Neuronal stem cell (in vitro differentiated cells): ENCODE measurements at places on chromosomes 5 and 9.

DNA sequence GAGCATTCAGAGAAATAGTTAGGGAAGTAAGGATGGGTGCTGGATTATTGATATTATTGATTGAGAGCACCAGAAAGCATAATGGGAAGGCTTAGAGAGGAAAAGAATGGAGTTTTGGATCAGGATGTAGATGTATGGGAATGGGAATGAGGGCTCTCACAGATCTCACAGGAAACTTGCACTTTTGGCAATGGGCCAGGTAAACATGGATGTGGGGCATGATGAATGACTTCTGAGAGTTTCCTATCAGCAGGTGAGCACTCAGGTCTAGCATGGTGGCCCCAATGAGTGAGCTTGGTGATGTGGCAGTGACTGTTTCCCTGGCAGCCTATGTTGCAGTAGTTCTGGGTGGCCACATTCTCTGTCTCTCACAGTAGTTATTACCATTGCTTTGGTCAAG, 283.8 kb downstream of the FBXL7 start:
- DNase-seq, result no peak

GRCh38 chr9:22198681-22199080, 189.6 kb upstream of the CDKN2B start:
- DNase-seq, result no peak

- DNase-seq, result peak; percentile 12
Measured at GRCh38 chr9:21154018-21154608, 12.3 kb downstream of the IFNA21 start.

DNA sequence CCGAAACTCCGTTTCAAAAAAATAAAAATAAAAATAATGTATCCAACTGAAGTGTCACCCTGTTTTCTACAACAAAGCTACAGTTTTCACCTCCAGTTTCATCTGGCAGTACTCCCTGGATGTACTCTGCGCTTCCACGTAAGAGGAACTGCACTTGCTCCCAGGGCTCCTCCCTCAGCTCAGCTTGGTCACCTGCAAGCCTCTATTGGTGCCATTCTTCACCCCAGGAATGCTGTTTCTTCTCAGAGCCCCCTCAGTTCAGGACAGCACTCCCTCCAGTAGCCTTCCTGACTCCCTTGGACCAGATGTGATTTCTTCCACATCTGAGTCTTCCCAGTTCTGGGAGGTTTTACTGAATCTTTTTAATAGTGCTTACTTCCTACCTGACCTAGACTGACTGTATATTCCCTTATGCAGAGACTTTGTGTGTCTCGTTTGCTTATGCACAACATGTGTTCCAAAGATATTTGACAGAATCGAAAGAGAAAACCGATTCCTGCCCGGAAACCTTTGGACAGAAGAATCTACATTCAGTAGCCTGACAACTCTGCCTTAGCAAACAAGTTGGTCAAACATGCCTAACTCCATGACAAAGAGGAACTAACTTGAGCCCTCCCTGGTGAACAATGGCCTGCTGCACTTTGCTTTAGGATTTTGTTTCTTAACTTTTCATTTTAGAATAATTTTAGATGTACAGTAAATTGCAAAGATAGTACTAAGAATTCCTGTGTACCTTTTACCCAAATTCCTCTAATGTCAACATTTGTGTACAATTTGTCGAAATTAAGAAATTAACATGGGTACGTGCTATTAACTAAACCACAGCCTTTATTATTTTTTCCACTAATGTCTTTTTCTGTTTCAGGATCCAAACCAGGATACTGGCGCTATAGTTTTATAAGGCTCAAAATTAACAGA, 814 bp downstream of the CCDC125 start:
- DNase-seq, result no peak

- no peak for DNase-seq
Measured at GRCh38 chr5:88770276-88771257, 112.4 kb downstream of the MEF2C start.

- peak; percentile 38 for DNase-seq
Measured at GRCh38 chr5:76607353-76607871, 15.8 kb downstream of the F2RL2 start.

DNA sequence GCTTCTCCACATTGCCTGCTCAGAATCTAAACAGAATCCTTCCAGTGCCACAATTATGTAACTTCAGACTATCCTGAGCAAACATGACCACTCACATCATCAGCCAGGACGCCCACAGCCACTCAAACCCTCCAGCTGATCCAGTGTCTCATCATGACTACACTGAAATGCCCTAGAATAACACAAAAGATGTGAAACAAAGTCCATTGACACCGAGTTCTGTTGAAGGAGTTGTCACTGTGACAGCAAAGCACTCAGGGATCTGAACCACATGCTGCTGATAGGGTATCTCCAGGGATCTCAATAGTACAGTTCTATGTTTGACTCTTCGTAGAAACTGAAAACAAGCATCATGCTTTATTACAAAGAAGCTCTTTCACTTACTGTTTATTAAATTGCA, 150.2 kb downstream of the GABBR2 start:
- DNase-seq, result no peak

GRCh38 chr5:128966846-128967245, 1.6 kb downstream of the SLC27A6 start:
- DNase-seq, result no peak

DNA sequence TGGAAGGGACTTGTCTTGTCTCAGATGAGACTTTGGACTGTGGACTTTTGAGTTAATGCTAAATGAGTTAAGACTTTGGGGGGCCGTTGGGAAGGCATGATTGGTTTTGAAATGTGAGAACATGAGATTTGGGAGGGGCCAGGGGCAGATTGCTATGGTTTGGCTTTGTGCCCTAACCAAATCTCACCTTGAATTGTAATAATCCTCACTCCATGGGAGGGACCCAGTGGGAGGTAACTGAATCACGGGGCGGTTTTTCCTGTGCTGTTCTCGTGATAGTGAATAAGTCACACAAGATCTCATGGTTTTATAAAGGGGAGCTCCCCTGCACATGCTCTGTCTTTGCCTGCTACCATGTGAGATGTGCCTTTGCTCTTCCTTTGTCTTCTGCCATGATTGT, 72.1 kb downstream of the RAI14 start:
- no peak for DNase-seq

- no peak for DNase-seq
Measured at GRCh38 chr5:66511491-66511890, 84.7 kb upstream of the MAST4 start.

DNA sequence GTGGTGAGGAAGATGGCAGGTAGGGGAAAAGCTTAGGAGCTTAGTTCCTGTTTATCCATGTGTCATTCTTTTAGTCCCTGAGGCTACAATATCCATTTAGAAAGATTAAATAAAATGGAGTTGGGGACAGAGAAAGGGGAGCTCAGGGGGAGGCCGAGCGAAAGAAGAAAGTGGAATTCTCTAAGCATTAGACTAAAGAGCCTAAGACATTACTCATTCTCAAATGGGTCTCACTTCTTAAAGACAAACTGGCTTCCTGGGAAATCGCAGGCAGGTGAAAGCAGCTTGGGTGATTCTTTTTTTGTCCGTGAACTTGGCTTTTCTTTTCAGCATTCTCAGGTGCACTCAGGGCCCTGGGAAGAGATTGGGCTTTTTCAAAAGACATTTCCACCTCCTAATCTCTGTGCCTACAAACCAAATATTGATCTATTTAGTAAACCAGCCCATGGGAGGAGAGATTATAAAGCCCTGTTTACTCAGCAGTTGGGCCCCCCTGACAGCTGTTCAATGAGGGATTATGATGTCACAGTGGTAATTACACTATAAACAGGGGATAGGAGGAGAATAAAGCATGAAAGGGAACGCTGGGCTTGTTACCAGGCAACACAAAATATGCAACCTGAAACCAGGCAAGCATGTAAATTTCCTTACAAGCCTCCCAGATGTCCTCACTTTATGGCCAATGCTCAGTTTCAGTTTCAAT, 584.0 kb downstream of the ACTL7B start:
- peak; percentile 30 for DNase-seq

GRCh38 chr5:159893040-159893695, 23.1 kb upstream of the ADRA1B start:
- no peak for DNase-seq

DNA sequence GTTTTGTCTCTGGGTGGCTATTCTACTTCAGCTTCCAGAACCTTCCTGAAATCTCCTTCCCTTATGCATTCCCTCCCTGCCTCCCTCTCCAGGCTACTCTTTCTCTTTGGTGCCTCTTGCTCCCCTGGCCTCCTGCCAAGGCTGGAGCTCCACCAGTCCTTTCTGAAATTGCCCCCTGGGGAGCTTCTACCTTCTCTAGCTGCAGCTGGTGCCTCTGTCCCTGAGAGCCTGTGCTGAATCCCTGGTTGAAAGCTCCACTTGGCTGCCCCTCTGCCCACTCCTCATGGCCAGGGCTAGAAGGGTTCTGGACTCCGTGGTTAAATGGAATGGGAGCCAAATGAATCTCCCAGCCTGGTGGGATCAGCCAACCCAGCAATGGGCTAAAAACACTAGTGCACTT, 80.1 kb downstream of the COL15A1 start:
- no peak for DNase-seq

DNA sequence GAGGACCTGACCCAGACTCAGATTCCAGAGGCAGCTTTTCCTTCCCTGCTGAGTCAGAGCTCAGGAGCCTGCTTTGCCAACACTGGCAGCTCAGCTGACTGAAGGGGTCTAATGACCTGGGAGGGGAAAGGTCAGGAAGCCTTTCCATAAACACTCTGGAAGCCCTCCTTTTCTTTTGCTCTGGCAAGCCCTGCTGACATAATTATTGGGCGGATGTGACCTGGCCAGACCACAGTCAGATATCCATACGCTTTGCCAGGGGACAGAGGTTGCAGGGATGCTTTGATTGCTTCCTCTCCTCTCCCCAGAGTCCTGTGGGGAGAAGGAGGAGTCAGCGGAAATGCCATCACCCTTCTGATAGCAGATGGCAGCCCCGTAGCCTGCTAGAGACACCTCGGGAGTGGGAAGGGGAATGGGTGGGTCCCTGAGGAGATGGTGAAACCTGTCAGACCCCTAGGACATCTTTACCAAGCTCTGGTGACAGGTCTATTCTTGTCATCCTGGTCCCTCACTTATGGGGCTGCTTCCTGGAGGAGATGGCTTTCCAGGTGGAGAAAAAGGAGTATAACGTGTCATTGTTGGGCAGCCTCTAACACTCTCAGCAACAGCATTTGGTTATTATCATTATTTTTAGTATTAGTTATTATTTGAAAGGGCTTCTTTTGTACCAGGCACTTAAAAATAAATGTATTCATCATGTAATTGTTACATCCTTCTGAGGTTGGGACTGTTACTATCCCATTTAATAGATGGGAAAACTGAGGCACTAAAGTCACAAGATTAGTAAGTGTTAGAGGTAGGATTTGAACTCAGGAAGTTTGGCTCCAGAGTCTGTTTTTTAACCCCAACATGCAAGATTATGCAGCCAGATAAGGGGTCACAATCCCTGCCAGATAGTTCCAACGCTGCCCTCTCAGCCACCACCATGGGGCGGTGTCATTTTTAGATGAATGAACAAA, 11.6 kb downstream of the COL27A1 start:
- no peak for DNase-seq

DNA sequence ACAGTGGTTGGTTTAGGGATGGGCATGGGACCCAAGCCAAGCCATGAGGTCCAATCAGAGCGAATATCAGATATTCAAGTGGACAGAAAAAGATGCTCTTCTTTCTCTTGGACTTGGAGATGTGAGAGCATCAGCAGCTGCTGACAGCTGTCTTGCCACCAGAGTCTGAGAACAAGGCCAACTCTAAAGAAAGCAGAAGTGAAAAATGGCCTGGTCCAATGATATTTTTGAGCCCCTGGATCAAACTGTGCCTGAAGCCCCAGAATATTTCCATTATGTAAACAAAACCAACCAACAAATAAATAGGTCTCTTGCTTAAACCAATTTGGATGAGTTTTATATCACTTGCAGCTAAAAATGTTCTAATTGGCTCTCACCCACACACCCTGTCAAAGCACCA, 30.7 kb upstream of the JADE2 start:
- no peak for DNase-seq

- peak; percentile 77 for DNase-seq
Measured at GRCh38 chr9:129202613-129203555, 24.8 kb upstream of the IER5L start.

DNA sequence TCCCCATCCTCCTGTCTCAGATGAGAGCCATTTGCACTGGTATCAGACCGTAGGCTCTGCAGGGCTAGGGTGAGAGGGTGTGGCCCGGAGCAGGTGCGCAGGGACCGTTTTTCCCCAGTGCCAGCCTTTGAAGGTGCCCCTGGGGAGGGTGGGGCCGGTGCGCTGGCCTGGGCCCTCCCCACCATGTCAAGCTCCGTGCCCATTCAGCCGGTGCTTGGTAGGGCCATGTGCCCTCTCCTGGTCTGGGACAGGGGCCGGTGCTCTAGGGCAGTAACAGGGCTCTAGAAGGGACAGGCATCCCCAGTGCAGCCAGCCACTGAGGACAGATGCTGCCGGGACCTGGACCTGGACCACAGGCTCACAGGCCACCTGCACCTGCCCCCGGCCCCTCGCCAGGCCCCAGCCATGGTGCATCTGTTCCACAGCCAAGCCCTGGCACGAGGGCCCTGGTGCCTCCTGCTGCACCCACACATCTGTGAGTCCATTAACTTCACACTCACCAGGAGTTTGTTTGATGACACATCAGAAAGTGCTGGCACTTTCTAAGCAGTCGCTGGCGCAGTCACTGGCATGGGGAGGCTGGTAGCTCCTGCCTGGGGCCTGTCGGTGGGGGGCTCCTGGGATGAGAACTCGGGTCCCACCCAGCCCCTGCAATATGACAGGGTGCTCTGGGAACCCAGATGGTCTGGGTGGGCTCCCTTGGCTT, 5.0 kb upstream of the QRFP start:
- no peak for DNase-seq

- DNase-seq, result no peak
Measured at GRCh38 chr5:135942202-135942771, 12.5 kb downstream of the LECT2 start.

DNA sequence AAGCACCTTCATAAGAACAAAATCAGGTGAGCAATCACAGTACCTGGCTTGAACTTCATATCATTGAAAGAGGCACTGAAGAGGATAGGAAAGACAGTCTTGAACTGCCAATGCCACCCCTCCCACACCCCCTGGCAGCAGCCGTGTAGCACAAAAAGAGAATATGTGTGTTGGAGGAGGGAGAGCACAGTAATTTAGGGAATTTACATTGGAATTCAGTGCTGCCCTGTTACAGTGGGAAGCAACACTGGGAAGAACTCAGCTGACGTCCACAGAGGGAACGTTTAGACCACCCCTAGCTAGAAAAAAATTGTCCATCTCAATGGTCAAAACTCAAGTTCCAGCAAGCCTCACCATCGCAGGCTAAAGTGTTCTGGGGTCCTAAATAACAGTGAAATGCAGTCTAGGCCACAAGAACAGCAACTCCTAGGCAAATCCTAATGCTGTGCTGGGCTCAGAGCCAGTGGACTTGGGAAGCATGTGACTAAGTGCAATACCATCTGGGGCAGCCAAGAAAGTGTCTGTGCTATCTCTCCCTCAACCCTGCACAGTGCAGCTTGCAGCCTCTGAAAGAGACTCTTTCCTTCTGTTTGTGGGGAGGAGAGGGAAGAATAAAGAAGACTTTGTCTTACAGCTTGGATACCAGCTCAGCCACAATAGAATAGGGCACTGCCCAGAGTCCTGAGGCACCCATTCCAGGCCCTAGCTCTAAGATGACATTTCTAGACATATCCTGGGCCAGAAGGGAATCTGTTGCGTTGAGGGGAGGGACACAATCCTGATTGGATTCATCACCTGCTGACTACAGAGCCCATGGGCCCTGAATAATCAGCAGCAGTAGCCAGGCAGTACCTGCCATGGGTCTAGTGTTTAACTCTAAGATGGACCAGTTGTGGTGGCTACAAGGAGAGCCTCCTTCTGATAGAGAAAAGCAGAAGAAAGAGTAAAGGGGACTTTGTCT, 62.1 kb upstream of the VLDLR start:
- no peak for DNase-seq
